ENCODE measurements at places on chromosomes 2 and 18.

GRCh38 chr18:54030434-54030833, 194.0 kb downstream of the MBD2 start:
- no peak for DNase-seq

DNA sequence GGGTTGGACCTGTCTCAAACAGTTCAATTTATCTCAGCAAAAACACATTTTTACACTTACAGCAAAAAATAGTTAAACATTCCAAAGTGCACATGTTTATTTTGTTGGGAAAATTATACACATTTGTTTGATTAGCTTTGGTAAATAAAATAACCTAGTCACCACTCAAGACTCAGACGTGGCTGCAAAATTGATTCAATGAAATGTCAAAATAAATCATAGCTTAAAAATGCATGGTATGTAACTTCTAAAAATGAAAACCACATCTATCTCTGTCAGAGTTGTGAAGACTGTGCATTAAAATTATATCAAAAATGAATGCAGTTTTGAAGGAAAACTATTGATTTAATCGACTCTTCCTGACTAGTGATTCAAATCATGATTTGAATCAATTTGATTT, 56.7 kb downstream of the GALNT14 start:
- no peak for DNase-seq

- no peak for DNase-seq
Observed at GRCh38 chr2:121429119-121429903, 101.4 kb upstream of the RNU4ATAC start.

DNA sequence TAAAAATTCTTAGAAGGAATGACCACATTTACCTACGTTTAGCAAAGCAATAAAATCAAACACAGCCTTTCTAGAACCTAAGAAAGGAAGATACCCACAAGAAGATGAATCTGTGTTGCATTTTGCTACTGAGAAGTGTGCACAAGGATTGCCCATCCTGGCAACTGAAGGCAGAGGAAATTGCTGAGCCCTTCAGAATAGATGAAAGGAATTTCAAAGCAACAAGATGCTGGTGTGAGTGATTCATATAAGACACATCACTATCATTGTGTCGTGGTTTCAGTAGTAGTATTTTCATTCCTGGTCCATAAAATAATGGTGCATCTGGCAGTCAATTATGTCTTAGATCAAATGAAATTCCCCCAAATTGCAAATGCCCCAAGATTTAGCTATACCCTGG, 48.4 kb upstream of the ANKRD44 start:
- no peak for DNase-seq

DNA sequence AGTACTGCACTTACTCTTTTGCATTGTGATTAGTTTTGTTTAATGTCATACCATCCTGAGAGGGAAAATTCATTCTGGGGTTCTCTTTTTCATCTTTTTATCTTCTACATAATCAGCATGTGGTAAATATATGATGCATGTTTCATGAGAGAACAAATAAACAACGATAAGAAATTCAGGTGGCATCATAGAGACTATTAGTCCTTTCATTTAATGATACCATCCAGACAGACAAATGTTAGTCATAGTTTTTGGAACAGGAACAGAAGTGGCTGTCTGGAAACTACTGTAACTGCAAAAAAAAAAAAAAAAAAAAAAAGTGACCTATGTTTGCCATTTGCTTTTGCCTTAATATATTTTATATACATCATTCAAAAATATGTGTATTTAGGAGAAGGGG, 761.0 kb downstream of the EPHA4 start:
- no peak for DNase-seq

GRCh38 chr2:213490087-213490486, 205.8 kb downstream of the SPAG16 start:
- DNase-seq, result no peak

GRCh38 chr2:119147776-119148715, 10.5 kb downstream of the C1QL2 start:
- DNase-seq, result no peak

DNA sequence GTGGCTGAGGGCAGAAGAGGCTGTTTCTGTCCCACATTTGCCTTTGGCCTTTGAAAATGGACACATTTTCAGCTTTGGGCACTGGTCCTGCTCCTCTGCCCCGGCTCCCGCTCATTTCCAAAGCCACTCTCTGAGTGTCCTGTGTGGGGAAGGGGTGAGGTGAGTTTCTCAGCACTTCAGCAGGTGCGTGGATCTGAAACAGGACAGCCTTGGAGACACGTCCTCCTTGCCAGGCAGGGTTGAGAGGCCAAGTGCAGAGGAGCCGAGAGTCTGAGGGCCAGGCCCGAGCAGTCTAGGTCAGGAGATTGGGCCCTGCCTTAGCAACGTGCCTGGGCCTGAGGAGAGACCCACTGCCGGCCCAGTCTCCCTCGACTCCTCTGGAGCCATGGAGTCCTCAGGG, 21.9 kb upstream of the ALPI start:
- DNase-seq, result no peak

GRCh38 chr2:212990697-212991096, 160.7 kb downstream of the IKZF2 start:
- no peak for DNase-seq

DNA sequence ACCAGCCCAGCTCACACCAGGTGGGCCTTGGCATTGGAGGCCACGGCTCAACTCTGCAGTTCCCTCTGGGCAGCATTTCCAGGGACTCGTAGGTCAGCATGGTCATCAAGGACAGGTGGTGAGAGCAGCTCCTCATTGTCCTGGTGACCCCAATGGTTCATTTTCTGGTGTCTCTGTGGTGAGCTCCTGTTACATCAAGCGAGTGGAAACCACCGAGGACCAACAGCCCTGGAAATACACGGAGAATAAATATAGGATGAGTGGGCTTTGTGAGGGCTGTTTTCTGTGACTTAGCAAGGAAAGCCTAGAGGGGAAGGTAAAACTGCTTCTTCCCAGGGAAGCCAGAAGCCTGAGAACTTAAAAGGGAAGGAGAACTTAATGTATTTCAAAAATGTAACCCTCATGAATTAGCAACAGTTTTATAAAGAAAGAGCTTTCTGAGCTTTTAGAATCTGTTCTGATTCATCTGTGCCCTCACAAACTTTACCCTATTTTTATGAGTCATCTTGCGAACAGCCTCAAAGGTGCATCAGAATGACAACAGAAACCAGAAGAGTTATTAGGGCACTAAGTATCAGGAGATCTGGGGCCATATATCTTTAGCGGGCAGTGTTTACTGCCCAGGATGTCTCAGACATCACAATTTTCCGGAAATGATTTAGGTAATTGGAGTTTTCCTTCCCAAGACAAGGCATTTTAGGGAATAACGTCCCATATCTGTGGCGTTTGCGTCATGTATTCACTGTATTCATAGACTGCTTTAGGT, 18.7 kb downstream of the C2orf92 start:
- no peak for DNase-seq

- no peak for DNase-seq
Observed at GRCh38 chr18:39946623-39947061, 2008.4 kb upstream of the PIK3C3 start.

DNA sequence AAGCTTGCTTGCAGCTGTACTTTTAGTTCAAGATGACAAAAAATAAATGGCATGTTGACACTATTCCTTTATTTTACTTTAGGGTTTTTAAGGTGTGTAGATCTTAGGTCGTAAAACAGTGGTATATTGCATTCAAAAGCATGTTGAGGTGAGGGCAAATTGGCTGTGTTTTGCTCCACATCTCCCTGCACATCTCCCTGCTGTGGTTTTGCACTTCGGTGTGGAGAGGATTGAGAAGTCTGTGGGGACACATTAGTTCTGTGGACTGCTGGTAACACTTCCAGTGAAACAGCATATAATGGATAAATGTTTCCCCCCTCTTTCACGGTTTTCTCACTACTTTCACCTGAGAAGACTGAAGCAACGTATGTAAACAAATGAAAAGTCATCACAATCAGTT, 25.1 kb downstream of the C2orf74 start:
- DNase-seq, result no peak

GRCh38 chr2:196331143-196331542, 159.8 kb upstream of the STK17B start:
- DNase-seq, result peak; percentile 84

- no peak for DNase-seq
Observed at GRCh38 chr2:99695130-99695943, 205.5 kb upstream of the REV1 start.

DNA sequence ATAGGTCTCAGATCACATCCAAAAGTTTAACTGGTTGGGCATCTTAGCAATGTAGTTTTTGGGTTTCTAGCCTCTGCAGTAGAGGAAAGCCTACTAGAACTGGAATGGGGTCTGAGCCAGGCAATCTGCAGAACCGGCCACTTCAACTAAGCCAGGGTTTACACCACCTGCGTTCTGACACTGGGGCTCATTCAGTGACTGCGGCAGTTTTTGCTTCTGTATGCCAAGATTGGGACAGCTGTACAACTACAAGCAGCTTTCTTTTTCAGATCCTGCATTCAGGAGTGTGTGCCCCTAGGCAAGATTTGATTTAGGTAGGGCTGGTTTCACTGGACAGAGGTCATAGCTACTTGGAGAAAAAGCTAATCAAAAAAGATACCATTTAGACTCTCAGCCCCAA, 43.7 kb upstream of the IGFBP5 start:
- no peak for DNase-seq

GRCh38 chr2:207233731-207234130, 68.0 kb upstream of the KLF7 start:
- DNase-seq, result peak; percentile 58

DNA sequence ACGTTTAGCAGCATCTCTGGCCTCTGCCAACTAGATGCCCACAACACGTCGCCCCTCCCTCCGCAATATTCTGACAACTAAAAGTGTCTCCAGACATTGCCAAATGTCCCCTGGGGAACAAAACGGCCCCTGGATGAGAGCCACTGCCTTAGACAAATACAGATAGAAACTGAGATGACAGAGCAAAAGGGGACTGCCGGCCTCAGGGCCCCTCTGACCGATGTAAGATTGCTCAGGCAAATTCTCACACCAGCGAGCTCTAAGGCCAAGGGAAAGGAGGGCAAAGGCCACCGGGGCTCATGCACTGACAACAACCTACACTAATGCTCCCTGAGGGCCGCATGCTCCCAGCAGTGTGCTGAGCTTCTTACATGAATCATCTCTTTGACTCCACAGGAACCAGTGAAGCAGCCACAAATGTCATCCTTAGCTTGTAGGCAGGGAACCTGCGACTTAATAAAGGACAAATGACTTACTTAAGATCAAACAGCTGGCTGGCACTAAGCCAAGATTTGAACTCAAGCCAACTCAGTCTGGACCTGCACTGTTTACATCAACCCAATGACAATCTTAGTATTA, 228.5 kb downstream of the TTC32 start:
- DNase-seq, result peak; percentile 4

- no peak for DNase-seq
Observed at GRCh38 chr2:233213011-233213410, 38.5 kb upstream of the ATG16L1 start.

DNA sequence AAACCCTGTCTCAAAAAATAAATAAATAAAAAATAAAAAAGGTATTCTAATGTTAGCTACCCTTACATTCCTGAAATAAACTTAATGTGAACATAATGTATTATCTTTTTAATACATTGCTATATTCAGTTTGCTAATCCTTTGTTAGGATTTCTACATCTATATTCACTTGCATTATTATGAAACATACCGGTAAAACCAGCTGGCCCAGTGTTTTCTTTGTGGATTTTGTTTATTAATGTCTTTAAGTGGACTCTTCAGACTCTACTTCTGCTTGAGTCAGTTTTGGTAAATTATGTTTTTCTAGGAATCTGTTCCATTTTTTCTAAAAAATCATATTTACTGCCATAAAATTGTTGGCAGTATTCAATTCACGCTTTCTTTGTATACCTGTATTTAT, 34.5 kb downstream of the PTPN2 start:
- no peak for DNase-seq

GRCh38 chr2:64202206-64202845, 58.1 kb upstream of the PELI1 start:
- DNase-seq, result no peak

DNA sequence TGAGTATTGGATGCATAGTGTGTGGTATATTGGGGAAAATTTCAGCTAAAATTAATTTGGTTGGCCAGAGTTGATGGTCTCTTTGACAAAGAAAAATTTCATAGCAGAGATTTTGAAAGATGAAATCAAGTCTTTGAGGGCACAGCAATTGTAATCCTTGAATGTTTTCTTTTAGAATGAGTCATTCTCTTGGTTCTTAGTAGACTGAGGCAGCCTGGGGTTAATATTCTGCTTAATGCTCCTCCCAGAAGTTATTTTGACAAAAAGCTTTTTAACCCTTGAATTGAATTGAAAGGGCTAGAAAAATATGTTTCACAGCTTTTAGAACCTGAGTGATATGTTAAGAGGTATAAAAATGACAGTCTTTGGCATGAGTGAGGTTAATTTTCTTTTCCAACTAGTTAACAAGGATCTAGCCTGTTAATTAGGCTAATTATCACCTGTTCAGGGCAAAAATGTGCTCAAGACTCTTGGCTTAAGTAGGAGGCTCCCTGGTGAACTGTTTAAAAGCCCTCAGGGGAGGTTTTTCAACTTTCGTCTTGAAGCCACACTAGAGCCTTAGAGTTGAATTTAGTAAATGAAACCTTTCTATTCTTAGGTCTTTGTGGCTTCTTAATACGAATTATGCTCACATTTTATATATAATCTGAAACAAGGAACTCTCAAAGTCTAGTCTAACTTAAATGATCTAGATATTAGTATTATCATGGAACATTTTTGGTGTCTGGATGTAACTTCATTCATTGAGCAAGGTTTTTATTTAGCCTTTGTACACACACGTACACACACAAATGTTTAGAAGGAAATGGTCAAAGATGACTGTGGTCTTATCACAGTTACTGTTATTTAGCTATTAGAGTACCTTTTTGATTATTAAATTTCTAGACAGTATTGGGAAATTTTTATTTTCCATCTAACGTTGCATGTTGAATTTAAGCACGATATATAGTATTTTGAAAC, 272.5 kb downstream of the ZNF407 start:
- DNase-seq, result no peak

DNA sequence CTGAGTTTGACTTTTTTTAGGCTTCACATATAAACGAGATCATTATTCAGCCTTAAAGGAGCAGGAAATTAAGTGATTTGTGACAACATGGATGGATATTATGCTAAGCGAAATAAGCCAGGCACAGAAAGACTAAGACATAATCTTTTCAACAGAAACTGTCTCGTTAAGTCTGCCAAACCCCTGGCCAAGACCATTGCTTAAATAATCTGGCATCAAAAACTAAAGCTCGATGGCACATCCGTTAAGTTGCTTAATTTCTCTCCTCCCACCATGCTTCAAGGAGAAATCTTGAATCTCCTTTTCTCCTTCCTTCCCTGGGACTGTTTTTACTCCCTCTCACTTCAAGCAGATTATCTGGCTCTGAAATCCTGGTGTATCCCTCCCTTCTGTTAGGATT, 140.3 kb downstream of the GALNT14 start:
- no peak for DNase-seq

GRCh38 chr18:42275138-42275535, 320.1 kb downstream of the PIK3C3 start:
- no peak for DNase-seq

Data from hematopoietic multipotent progenitor cell treated with erythropoietin and hydrocortisone succinate and interleukin-3 and kit ligand, for 6 days (in vitro differentiated cells).